ENCODE measurements at places on chromosomes 3 and 15.

GRCh38 chr3:119795849-119796248, 13.9 kb downstream of the NR1I2 start:
- no peak for DNase-seq

- peak; percentile 82 for DNase-seq
Observed at GRCh38 chr3:177781686-177782161, 584.4 kb upstream of the TBL1XR1 start.

DNA sequence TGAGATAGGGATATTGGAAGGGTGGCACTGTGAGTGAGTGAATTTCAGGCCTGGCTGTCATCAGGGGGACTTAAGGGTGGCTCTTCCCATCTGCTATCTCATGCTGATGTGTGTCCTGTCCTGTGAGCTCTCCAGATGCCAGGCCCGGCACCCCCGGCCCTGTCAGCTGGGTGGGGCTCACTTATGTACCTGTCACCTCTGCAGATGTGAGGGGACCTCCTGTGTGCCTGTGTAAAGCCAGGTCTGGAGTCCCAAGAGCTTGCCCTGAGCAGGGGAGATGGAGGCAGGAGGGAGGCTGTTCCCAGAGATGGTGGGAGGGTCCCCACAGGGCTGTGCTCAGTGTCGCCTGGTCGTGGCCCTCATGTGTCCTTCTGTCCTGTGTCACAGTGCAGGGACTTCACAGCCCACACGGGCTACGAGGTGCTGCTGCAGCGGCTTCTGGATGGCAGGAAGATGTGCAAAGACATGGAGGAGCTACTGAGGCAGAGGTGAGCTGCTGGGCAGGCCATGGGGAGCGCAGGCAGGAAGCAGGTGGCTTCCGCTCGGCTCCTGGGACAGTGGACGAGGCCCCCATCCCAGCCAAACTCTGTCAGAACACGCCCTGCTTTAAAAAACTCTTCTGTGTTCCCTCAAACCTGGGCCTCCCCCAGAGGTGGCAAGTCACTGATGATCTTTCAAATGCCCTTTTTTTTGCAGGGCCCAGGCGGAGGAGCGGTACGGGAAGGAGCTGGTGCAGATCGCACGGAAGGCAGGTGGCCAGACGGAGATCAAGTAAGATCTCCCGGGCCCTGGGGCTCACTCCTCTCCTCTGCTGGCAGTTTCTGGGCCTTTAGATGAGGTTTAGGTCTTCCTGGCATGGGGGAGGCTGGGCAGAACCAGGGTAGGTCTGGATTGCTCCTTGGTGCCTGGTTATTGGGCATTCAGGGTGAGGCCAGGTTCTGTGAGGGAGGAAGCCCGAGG, 23.1 kb downstream of the PSTPIP1 start:
- DNase-seq, result no peak

DNA sequence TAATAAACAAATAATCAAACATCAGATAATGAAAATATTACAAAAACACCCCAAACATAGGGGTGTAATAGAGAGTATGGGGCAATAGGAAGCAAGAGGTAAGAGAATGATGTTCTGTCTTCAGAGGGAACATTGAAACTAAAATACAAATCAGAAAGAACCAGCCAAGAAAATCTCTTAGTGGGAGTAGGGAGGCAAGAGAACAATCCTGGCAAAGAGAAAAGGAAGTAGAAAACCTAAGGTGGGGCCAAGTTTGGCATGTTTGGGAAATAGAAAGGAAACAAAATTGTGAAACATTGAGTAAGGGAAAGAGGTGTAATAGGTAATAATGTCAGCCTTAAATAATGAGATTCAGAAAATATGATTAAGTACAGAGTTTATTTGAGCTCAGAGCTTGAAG, 467.1 kb downstream of the RBMS3 start:
- DNase-seq, result no peak

DNA sequence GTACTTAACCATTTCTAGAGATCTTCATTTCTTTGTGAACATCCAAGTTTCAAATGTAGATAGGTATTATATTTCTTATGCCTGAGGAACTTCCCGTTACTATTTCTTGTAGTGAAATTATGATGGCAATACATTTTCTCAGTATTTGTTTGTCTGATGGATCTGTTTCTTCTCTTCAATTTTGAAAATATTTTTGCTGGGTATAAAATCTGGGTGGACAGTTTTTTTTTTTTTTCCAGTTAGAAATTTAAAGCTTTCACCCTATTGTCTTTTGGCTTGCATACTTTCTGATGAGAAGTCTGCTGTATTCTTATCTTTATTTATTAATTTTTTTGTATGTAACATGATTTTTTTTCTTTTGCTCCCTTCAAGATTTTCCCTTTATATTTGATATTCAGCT, 175.8 kb downstream of the SV2B start:
- no peak for DNase-seq

Data from sigmoid colon (tissue), 7 donors.